ENCODE measurements at places on chromosomes 16 and 17.

- no peak for DNase-seq
Observed at GRCh38 chr17:77965352-77965751, 6.8 kb downstream of the TNRC6C start.

GRCh38 chr16:31250782-31251384 lies 8.9 kb upstream of the ITGAM start:
- DNase-seq: no peak

- no peak for DNase-seq
Observed at GRCh38 chr16:77680496-77680895, 41.8 kb upstream of the NUDT7 start.

GRCh38 chr16:67415872-67416793 lies at the start of gene ZDHHC1:
TSS of gene ZDHHC1 (minus strand) at chr16:67416477. CDS start at chr16:67407775, 8,702 bp downstream.
- DNase-seq: no peak

DNA sequence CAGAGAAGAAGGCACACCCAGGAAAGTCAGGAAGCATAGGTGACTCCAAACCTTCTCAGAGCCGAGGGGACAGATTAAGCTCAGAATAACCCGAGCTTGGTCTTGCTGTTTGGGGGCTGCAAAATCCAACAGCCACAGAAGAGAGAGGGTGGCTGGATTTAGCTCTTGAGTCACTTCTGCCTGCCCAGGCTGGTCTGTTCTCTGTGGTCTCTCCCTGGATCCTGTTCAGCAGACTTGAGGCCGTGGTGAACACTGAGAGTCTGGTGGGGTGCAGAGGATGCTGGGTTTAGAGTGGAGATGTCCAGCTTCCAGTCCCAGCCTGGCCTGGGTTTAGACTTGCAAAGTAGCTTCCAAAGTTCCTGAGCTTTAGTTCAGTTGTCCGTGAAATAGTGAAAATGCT lies 8.8 kb downstream of the SLC26A11 start:
- DNase-seq: no peak

DNA sequence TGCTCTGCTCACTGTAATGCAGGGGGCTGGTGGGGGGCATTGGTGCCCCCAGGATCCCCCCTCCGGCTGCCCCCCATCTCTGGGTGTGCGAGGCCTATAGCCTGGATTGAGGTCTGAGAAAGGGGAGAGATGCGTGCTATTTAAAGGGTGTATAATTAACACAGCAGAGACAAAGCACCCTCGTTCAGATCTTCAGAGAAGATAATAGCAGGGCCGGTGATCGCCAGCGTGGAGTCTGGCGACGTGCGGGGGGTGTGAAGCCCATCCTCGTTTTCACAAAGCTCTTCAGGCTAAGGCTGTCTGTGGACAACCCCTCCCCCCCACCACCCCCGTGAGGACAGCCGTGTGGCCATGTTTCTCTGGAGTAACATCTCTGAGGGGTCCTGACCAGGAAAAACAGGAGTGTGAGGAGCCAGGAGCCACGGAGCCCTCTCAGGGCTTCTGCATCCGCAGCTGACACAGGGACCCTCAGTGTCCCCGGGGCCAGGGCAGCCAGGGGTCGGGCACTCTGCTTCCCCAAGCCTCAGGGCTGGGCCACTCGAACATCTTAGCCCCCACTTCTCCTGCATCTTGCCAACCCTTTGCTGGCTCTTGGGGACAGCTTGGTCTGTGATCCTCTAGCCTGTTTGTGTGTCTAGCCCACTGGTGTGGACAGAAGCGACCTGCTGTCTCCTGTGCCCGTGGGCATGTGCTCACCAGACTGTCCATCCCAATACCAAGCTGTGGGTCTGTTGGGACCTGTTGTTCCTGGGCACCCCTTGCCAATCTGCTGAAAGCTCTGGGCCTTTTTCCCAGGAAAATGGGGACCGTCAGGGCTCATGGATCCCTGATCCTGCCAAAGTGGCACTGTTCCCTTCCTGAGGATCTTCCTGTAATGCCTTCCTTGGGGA lies 58.9 kb downstream of the BAIAP2 start:
- DNase-seq: no peak

GRCh38 chr17:9371019-9371418 lies 204.6 kb downstream of the STX8 start:
- DNase-seq: no peak

DNA sequence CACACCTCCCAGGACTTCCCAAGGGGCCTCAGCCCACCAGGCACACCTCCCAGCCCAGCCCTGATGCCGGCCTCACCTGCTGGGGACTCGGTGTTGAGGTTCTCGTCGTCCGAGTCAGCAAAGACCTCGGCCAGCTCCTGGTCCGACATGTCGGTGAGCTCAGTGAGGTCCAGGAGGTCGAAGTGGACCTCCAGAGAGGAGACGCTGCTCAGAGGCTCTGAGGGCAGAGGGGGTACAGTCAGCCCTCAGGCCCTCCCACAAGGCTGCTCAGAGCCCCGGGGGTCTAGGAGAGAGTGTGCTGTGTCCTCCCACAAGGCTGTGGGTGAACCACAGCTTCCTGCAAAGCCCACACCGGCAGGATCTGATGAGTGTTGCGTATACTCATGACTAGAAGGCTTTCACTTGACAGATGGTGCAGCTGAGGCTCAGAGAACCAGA lies 10.5 kb downstream of the DBNDD1 start:
- DNase-seq: no peak

DNA sequence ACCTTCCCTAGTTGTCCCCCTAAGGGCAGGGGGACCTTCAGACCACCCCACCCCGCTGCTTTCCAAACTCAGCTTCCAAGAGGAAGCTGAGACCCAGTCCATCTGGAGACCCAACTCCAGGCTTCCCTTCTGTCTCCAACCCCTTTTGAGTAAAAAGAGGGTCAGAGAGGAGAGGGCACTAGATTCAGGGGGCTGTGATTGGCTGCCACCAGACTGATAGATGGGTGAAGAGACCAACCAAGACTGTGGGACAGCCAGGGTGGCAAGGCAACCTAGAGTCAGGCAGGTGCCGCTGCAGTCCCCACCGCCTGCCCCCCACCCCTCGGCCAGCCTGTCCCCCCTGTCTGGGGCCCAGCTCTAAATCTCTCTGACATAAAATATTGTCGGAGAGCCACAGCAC lies 92.5 kb downstream of the SDK2 start:
- no peak for DNase-seq

DNA sequence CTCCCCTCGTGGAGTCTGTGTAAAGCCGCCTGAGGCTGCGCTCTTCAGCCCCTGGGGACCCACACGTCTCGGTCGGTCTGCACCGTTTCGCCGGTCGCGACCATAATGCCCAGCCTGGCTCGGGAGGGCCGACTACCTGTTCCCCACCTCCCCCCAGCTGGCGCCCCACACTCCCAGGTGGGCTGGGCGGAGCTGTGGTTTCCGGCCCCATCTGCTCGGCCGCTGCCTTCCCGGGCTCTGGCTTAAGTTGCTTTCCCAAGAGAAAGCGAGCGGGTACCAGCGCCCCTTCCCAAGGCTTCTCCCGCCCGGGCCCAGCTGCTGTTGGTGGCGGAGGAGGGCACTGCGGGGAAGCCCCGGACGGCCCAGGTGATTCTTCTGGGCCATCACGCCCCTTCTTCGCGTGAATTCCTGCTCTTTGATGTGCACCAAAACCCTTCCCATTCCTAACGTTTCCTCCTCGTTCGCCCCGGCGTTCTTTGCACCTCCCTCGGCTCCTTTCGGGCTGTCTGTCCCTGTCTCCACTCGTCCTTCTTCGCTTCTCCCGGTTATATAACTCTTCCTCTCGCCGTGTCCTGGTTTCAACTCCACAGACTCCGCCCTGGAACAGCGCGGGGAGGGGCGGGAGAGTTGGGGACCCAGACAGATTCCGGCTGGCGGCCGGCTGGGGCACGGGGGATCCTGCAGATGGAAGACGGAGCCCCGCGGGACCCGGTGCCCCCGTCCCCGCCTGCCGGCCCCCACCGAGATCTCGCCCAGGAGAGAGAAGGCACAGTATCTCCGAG lies 2.0 kb downstream of the KDM6B start:
- no peak for DNase-seq

DNA sequence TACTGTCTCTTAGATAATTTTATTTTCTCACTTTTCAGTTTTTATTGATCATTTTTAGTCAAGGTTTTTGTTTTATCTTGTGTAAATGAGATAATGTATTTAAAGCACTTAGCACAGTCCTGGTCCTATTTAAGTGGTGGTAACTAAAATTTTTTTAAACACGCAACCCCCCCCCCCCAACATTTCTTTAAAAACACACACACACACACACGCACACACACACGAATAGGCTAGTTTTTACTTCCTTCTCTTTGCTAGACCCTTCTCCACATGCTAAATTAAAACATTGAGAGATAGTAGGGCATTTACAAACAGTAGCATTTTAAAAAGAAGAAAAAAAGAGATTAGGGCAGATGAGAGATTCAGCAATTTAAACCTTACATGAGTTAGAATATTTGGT lies 5.0 kb downstream of the NFATC3 start:
- DNase-seq: no peak

- DNase-seq: peak; percentile 47
Observed at GRCh38 chr17:82866590-82867191, 26.9 kb upstream of the ZNF750 start.

- peak; percentile 33 for DNase-seq
Observed at GRCh38 chr16:80231888-80232287, 308.9 kb upstream of the DYNLRB2 start.

DNA sequence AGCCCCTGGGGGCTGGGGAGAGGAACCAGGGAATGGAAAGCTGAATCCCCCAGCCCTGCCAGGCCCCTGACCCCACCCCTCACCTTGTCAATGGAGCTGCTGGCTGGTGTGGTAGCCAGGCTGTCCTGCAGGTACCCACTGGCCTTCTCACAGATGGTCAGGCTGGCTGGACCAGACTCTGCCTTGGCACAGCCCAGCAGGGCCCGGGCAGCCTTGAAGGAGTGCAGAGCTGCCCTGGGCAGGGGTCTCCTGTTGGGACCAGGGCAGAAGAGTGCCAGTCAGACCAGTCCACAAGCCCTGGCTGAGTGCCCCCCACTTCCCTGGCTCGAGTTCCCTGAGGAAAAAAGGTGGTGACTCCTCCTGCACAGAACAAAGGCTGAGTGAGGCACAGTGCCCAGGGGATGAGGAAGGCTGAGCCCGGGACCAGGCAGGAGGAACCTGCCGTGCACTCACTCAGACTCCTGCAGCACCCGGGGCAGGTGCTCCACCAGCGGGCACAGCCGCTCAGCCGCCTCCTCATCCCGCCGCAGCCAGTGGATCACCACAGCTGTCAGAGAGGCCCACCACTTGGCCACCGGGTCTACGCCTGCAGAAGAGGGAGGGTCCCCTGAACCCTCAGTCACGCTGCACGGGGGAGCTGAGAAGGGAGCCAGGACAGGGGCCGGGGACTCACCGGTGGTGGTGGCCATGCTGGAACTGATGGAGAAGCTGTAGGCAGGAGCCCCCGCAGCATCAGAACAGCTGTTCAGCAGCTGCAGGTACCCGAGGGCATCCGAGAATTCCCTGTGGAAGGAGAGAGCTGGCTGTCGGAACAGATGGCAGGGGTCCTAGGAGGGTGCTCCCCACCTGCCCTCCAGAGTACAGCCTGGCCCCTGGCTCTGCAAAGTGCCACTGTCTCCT lies 22.4 kb downstream of the SREBF1 start:
- no peak for DNase-seq

DNA sequence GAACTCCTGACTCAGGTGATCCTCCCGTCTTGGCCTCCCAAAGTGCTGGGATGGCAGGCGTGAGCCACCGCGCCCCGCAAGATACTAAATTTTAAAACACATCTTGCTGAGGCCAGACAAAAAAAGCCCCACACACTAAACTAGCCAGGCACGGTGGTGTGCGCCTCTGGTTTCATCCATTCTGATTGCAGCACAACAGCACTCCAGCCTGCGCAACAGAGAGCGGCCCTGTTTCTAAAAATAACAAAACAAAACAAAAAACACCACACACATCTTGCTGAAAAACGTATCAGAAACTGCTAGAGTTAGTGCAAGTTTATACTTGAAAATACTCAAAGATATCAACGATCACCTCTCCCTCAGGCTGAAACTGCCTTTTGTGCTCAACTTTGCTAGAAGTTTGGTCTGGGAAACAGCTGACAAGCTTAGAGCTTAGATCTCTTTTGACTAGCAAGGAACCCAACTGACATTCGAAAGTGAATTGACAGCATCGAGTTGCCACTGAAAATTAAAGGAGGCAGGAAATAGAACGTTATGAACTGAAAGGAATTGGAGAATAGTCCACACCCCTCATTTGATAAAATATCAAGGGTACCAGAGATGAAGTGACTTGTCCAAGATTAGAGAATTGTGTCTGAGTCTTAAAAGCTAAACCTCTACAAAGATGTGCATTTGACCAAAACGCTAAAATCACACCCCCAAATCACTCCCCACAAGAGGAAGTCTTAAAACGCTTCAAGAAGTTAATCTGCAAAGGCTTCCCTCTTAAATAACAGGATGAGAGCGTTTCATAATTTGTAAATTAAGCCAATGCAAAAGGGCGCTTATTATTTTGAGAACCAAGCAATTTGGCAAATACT lies 908 bp downstream of the COG4 start:
- DNase-seq: no peak
